Stimulated activated CD8-positive, alpha-beta memory T cell treated with anti-CD3 and anti-CD28 coated beads, Interleukin-4, amount 100 ng/mL, for 1 hour (primary cell): ENCODE measurements at places on chromosomes 7 and 10.

DNA sequence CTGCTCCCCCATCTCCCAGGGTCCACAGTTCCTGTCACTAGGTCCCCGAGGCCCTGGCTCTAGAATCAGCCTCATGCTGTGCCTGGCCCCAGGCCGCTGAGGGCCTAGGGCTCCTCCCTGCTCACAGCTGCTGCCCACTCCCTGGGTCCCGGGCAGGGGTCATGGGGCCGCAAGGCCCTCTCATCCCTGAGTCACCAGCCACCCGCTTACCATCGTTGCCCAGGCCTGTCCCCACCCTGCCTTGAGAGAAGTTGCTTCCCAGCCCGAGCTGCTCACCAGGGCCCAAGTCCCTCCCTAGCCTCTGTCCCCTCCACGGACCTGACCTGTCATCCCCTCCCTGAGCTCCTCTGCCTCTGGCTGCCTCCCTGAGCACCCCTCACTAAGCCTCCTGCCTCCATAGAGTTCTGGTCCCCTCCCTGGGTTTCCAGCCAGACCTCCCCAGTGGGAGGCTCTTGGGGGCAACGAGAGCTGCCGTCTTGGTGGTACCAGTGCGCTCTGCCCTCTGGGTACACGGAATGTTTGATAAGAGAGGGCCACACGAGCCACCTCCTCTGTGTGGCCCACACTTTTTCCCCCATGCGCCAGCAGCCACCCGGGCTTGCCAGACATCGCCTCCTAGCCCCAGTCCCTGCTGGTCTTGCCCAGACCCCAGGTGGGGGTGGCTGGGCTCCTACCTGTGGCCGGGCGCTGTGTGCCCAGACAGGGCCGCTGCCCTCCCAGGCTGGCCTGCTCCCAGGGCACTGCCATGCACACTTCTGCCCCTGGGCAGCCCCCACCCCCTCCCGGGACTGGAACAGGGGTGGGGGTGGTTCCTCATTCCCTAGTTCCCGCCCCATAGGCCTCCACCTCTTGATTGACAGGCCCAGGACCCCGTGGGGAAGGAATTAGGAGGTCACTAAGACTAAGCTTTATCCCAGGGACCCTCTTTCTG, 21.3 kb downstream of the MLXIPL start:
- no peak for DNase-seq

GRCh38 chr10:89346405-89347254, 18.8 kb downstream of the IFIT3 start:
- DNase-seq, result no peak

- no peak for DNase-seq
These were observed 92.0 kb downstream of the DYNC2I1 start for GRCh38 chr7:158948376-158948775.

DNA sequence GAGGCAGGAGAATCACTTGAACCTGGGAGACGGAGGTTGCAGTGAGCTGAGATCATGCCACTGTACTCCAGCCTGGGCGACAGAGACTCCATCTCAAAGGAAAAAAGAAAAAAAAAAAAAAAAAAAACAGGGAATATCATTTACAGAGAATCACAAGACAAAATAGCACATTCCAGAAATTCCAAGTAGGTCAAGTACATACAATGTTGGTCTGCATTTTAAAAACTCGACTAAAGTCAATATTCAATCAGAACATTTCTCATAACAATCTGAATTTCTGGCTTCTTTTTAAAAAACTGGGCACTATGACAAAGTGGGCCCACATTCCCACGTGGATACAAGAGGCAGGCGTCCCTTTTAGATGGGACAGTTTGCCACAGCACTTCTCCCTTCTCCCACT, 12.8 kb downstream of the ZC3HAV1L start:
- no peak for DNase-seq

DNA sequence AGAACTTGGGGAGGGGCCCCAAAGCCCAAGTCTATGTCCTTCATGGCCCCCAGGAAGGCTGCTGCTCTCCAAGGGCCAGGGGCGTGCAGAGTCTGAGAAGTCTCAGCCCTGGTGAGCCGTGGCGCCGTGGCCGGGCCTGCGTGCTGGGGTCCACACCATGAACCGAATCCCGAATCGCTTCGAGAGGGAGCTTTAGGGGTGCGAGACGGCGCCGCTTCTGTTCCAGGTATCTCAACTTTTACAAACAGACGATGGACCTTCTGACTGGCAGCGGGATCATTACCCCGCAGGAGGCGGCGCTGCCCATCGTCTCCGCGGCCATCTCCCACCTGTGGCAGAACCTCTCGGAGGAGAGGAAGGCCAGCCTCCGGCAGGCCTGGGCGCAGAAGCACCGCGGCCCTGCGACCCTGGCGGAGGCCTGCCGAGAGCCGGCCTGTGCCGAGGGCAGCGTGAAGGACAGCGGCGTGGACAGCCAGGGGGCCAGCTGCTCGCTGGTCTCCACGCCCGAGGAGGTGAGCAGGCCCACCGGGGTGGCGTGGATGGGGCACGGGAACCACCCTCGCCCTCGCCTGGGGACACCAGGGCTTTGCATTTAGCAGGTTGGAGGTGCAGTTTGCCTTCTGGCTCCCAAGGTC, 12.7 kb downstream of the STRA8 start:
- DNase-seq, result no peak
